ENCODE measurements at places on chromosomes 16 and 17.
A peak's percentile ranks its signal among the peaks of the same experiment; 100 is the strongest.

- DNase-seq, result no peak
Measured at GRCh38 chr17:50634224-50634914, at the start of gene ABCC3. TSS of gene ABCC3 (plus strand) at chr17:50634881. CDS start at chr17:50634937, 56 bp downstream.

- peak; percentile 26 for DNase-seq
Measured at GRCh38 chr16:70749681-70750601, 51.0 kb downstream of the VAC14 start.

GRCh38 chr16:11603331-11603750, 16.6 kb upstream of the LITAF start:
- no peak for DNase-seq

- no peak for DNase-seq
Measured at GRCh38 chr16:49600536-49600935, 226.9 kb downstream of the C16orf78 start.

DNA sequence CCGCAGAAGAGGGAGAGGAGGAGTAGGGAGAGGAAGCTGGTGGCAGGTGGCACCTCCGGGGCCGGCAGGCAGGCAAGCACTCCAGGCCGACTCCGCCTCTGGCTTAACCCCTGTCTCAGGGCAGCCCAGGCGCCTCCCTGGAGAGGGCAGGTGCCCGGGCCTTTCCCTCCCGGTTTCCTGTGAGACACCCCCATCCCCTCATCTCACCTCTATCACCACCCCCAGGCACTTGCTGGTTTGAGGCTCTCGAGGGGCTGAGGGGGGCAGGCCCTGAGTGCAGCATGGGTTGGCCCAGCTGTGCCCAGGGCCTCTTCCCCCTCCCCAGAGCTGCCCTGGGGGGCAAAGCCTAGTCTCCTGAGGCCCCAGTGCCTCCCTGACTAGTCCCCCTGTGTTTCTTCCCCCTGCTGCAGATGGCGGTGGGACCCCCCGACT, 6.0 kb downstream of the DOC2A start:
- DNase-seq, result no peak

All from neural crest cell (in vitro differentiated cells).